ENCODE measurements at places on chromosomes 12 and 14.

- DNase-seq, result no peak
Observed at GRCh38 chr12:20863056-20863455, 52.6 kb downstream of the SLCO1B3 start.

DNA sequence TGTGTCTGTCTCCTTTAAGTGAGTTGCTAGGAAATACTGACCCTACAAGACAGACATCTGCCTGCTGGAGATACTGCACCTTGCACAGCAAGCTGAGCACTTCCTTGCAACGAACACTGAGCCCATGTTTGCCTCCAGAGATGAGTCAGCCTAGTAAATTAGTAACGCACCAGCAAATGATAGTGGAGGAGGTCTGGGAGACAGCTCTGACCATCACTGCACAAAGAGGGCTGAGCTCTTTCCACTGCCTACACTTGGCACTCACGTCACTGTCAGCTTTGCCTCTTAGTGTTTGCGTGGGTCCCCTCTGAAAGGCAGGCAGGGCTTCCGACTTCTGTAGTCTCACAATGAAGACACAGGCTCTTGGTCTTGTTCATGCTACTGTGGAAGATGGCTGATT is 109.0 kb downstream of the APAF1 start:
- no peak for DNase-seq

GRCh38 chr12:28388879-28389278 is 198.6 kb downstream of the CCDC91 start:
- DNase-seq, result no peak

DNA sequence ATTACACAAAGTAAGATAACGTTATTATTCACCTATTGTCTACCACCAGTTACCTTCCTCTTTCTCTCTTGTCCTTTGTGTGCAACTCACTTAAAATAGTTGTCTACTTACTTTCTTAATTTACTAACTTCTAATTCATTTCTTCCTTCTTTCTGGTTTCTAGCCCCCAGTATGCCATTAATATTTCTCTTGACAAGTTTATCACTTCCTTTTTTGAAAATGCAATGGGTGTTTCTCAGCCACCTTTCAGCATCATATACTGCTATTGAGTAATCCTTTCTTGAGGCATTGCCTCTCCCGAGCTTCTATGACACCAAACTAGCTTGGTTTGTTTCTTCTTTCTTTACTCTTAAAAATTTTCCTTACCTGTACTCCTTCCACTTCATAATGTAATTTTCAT is 633.6 kb downstream of the TMTC2 start:
- no peak for DNase-seq

- DNase-seq, result no peak
Observed at GRCh38 chr14:92570674-92571262, 57.2 kb downstream of the RIN3 start.

DNA sequence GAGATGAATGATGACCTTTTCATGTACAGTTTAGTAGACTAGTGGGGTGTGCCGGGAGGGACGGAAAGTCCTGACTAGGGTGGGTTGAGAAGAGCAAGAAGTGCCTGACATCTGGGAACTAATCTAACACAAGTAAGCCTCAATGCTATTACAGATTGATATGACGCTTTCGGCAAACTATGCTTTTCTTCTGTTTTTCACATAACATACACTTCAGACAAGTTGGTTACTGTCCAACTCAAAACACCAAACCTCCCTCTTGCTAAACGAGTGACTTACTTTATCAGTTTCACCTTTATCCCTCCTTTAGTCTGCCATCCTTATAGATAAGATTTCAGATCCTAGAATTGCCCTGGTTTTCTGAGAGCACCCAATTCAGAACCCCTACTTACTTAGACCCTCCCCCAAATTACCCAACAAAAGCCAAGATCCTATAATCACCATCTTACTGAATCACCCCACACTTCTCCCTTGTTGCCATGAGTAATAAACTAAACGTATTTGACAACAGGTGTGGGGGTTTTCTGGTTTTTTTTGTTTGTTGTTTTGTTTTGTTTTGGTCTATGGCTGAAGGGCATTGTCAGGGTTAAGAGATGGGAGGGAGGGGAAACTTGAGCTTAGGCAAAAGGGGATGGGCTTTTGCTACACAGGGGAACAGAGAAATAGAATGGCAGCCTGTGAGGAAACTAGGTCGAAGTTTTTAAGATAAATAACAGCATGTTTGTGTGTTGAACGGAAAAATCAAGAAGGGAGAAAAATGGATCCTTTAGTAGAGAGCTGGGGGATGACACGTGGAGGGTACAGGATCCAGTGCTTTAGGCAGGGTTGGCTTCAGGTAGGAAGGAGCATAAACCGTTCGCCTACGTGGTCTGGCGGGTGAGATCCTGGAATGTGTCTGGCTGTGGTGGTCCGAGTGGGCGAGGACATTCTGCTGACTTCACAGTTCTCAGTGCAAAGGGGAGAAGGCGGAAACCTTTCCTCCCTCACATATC is 6.1 kb upstream of the PSMA3 start:
- no peak for DNase-seq

- DNase-seq, result no peak
Observed at GRCh38 chr12:48686037-48686595, 4.1 kb upstream of the KANSL2 start.

DNA sequence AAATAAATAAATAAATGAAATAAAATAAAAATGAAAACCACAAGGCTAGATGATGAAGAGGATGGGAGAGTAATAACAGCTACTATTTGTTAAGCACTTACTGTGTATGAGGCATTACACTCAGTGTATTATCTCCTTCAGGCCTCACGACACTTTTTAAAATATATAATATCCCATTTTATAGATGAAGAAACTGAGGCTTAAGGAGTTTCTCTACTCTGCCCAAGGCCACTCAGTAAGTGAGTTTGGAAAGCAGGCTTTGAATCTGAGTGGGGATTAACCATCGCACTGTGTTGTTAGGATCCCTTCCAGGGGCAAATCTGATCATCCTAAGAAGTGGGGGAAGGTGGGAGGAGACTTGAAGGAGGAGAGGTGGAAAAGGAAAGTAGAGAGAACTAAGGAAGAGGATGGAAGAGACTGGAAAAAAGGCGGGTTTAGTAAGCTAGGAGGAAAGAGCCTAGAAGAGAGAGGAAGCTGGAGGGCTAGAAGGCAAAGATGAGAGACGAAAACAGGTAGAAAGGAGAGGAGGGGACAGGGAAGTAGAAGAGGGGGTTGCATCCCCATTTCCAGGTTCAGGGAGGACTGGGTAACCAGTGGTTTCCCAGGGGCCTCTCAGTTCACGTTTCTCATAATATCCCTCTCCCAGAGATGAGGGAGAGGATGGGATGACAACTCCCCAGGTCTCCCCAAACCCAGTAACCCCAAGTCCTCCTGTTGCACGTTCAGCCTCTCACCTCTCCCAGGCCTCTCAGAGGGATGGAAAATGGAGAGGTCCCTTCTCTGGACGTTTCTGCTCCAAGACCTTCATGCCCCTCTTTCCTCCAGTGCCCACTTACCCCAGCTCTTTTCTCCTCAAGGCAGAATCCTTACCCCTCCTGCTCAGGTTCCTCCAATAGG is 1.7 kb downstream of the STAT6 start:
- no peak for DNase-seq

GRCh38 chr14:26841326-26841725 is 243.5 kb upstream of the NOVA1 start:
- DNase-seq, result no peak

- DNase-seq, result no peak
Observed at GRCh38 chr12:75585330-75585729, 73.9 kb upstream of the KRR1 start.

DNA sequence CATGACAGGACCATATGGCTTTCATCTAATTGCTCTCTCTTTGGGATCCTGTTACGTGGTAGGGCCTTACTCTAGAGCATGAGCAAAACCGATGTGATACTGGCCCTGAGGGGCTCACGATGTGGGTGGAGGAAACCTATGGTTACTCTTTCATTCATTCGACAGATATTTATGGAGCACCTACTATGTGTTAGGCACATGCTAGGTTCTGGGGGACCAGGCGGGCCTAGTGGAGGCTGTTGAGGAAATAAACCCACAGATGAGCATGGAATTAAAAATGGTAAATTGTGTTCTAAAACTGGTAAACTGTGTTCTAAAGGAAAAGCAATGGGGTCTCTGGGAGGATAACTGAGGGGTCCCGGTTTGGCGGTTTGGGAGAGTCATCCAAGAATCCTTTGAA is 14.8 kb downstream of the SH2B3 start:
- no peak for DNase-seq

DNA sequence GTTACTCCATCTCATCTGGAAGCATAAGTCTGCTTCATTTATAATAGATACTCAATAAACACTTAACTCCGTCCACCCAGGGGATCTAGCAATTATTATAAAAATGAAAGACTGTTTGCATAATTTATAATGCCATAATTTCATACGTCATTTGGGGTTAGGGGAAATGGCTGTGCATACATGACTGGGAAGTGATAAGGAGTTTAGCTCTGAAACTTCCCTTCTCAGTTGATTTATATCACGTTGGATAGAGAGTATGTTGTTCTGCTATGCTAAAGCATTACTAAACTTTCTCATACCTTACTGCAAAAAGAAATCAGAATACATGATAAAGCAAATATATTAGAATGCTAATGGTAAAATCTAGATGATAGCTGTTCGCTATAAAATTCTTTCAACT is 90.4 kb upstream of the DYNC1H1 start:
- DNase-seq, result no peak

DNA sequence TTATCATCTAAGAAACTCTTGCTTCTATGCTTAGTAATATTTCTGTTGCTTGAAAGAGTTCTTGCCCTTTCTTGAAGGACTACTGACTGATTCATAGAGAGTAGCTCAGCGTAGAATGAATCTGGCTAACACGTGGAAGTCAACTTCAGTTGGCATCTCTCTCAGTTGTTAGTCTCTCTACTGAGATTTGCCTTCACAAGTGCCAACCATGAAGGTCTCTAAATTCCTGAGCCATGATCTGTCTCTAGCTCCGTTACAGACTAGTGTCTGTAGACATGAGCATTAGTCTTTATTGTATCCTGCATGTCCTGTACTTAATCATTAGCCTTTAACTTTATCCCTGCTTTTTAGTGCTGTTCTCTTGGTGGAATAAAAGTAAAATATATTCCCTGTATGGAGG is 19.1 kb upstream of the ALX1 start:
- DNase-seq, result no peak

GRCh38 chr12:2283916-2284315 is 231.1 kb downstream of the CACNA1C start:
- DNase-seq, result no peak

DNA sequence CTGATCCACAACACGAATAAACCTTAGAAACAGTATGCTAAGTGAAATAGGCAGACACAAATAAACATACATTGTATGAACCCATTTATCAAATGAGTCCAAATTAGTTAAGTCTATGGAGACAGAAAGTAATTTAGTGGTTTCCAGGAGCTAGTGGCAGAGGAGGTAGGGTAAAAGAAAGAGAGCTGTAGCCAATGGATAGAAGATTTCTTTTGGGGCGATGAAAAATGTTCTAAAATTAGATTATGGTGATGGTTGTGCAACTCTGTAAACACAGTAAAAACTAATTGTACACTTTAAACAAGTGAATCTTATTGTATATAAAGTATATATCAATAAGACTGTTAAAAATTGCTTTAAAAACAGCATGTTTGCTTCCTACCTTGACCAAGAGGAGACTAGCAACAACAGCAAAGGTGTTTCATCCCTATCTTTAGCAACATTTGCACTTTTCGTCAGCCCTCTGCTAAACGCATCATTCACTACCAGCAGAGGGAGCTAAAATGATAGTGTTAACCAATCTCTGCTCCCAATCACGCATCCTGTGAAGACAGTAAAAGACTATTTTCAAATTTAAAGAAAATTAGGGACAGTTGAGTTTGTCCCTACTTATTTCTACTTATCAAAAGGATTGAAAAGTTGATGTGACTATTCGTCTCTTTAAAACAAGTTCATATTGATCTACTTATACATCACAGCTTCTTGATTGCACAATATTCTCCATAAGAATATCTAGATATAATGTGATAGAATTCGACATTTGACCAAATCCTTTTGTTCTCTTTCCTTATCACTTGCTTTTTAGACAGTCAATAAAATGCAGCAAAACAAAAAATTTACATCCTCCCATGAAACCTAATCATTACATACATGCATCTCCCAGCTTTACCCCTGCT is 24.0 kb upstream of the LGR5 start:
- no peak for DNase-seq

- DNase-seq, result no peak
Observed at GRCh38 chr12:103470664-103471063, 25.1 kb downstream of the C12orf42 start.

- no peak for DNase-seq
Observed at GRCh38 chr12:26630546-26631027, 202.4 kb downstream of the ITPR2 start.

GRCh38 chr12:119372540-119372939 is 38.0 kb downstream of the CCDC60 start:
- DNase-seq, result no peak

DNA sequence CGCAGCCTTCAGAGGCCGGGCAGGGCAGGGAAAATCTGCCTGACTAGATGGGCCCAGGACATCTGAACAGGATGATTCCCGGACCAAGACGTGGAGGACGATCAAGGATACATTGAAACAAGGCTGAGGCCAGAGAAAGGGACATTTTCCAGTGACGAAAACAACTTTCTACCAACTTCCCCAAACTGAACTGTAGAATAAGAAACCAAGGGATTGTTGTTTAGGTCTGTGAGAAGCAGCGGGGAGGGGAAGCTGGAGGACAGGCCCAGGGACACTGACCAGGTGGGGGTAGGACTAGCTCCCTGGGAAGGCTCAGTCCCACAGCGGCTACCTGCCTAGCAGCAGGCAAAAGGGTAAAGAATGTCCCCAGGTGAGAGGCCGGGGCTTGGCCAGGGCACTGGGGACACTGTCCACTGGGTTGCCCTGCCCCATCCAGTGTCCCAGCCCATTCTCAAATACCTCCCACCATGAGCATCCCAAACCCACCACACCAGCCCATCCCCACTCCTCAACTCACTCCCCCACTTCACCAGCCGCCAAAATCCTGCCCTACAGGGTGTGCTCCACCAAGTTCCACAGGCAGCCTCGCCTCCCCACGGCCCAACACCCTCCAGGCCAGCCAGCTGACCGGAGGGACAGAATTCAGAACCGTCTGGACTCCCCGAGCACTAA is 995 bp downstream of the TNFRSF1A start:
- no peak for DNase-seq

Data from stimulated activated CD8-positive, alpha-beta memory T cell treated with anti-CD3 and anti-CD28 coated beads, Interleukin-7, amount 100 ng/mL, for 24 hours (primary cell).